ENCODE measurements at places on chromosomes 13 and 19.

GRCh38 chr19:9362905-9363304, at the start of gene ZNF177:
Gene ZNF177, plus strand, starts transcription at chr19:9363013. Its CDS starts 15,299 bp downstream, at chr19:9378312.
- H3K36me3 ChIP-seq: no peaks in the 10 kb centered on the region
- H3K27ac ChIP-seq: no peak within 1 kb of the TSS
- H3K4me3 ChIP-seq: no peak within 1 kb of the TSS
- no peak for DNase-seq

DNA sequence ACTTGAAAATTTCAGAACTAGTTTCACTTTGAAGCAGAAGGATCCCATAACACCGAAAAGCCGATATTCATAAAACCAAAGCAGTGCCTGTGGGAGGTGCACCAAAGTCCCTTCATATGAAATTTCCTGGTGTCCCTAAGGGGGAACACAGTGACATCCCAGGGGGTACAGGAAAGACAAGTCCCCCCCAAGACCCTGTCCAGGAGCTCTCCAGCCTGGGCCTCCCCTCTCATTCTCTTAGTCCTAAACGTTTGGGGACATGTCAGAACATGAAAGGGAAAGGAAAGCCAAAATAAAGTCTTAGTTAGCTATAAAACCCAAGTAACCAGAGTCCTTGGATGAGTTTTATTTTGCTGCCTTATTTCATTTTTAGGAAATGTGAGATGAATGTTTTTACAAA, 56.6 kb downstream of the MRPL57 start:
- H3K4me3 ChIP-seq: no peak overlapping the region
- no peak for DNase-seq
- no peak overlapping the region for H3K27ac ChIP-seq
- H3K36me3 ChIP-seq: no peaks in the 10 kb centered on the region

DNA sequence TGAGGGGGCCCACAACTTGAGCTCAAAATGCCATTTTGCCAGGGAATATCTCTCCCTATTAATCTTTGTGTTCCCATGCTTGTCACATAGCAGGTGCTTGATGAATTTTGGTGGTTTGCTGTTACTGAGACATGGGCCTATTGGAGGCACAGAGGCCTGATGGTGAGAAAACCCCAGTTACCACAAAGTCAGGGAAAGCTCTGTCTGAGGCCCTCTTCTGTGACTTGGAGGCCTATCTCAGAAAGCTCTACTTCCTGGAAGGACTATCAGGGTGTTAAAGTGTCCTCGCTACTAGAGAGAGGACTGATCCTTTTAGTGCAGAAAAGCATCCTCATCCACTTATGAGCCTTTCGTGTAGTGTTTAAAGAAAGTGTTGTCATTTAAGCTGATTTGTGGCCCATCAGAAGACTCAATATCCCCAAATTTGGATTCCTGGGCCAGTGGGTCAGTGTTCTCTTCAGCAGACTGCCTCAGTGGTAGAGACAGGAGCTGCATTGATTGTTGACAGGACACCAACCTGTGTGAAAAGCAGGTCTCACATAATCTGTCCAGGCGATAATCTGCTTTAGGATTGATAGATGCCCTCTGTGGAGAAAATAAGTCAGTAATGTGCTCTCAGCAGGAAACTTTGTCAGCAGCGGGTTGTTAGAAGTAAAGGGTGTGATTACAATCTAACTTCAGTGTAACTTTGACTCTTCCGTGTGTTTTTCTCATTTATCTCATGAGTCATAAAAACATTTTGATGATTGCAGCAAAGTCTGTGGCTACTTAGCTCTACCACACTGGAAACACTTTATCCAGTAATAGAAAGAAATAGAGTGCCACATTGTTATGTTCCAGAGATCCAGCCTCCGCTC, 121.0 kb downstream of the AKAP11 start:
- no peaks in the 10 kb centered on the region for H3K36me3 ChIP-seq
- no peak for DNase-seq
- no peak overlapping the region for H3K27ac ChIP-seq
- no peaks in the 10 kb centered on the region for H3K27me3 ChIP-seq

- H3K27ac ChIP-seq: no peak overlapping the region
- peak overlapping the region; percentile 70 for H3K4me3 ChIP-seq
- H3K27me3 ChIP-seq: no peaks in the 10 kb centered on the region
- no peak for DNase-seq
- no peaks in the 10 kb centered on the region for H3K4me1 ChIP-seq
- no peaks in the 10 kb centered on the region for H3K36me3 ChIP-seq
Measured at GRCh38 chr13:22915442-22916082, 265.2 kb upstream of the SGCG start.

DNA sequence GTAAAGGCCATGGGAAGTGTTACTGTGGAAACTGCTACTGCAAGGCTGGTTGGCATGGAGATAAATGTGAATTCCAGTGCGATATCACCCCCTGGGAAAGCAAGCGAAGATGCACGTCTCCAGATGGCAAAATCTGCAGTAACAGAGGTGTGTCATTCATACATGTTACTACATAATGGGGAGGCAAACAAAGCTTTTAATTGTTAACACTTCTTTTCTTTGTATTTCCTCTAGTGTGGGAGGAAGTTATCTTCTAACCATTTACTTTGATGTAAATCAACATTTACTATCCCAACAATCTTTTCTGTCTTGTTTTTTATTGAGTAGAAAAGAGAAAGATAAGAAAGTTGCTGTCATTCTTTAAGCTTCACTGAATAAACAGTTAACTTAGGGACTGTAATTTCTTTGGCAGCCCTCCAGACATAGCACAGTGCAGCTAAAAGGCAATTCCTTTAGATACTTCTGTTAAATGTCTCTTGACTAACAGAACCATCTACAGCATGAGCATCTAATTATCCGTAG, 126.9 kb downstream of the ITGBL1 start:
- H3K4me1 ChIP-seq: no peaks in the 10 kb centered on the region
- no peaks in the 10 kb centered on the region for H3K36me3 ChIP-seq
- no peak for DNase-seq
- no peaks in the 10 kb centered on the region for H3K27me3 ChIP-seq

DNA sequence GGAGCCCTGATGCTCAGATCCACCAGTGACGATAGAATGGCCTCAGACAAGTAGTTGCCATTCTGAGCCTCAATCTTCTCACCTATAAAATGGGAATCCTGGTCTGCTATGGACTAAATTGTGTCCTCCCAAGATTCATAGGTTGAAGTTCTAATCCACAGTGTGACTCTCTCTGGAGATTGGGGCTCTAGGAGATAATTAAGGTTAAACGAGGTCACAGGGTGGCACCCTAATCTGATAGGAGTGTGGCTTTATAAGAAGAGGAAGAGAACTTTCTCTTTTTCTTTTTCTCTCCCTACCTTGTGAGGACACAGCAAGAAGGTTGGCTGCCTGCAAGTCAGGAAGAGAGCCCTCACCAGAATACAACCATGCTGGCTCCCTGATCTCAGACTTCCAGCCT, 214.1 kb downstream of the KATNAL1 start:
- no peak for DNase-seq
- H3K27me3 ChIP-seq: no peaks in the 10 kb centered on the region
- no peaks in the 10 kb centered on the region for H3K4me1 ChIP-seq
- no peak overlapping the region for H3K4me3 ChIP-seq

DNA sequence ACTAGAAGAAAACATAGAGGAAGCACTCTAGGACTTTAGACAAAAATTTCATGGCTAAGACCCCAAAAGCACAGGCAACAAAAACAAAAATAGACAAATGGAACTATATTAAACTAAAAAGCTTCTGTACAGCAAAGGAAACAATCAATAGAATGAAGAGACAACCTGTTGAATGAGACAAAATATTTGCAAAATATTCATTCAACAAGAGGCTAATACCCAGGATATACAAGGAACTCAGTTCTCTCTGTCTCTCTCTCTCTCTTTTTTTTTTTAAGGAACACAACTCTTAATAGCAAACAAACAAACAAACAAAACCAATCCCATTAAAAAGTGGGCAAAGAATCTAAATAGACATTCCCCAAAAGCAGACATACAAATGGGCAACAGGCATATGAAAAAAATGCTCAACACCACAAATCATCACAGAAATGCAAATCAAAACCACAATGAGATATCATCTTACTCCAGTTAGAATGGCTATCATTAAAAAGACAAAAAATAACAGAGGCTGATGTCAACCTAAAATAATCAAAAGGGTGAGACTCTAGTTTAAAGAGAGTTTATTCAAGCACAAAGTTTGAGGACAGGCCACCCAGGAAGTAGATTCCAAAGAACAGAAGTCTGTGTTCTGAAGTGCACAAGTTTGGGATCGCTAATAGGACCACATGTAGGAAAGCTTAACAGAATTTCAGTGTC, 27.1 kb upstream of the SLC7A9 start:
- H3K27ac ChIP-seq: no peak overlapping the region
- DNase-seq: no peak
- H3K36me3 ChIP-seq: peaks cover 2% of the 10 kb centered on the region
- H3K4me1 ChIP-seq: no peaks in the 10 kb centered on the region

DNA sequence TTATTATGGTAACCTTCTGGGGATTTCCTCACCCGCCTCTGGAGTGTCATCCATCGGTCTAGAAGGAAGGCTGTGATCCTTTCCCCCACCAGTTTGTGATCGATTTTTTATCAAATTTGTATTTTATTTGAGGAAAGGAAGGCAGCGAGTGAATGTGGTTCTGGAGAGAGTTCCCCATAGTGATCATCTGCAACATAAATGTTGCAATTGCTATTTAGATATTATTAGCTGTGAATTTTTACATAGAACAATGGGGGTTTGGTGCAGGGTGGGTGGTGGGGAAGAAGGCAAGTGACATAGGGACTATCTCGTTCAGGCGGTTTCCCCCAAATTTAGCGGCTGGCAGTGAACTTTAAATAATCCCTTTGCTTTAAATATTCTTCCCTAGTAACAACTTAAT, 1.2 kb downstream of the CDK8 start:
- no peak for DNase-seq
- H3K27ac ChIP-seq: peak overlapping the region; percentile 93

- peaks cover 4% of the 10 kb centered on the region for H3K36me3 ChIP-seq
- DNase-seq: no peak
- no peaks in the 10 kb centered on the region for H3K4me1 ChIP-seq
- H3K27me3 ChIP-seq: no peaks in the 10 kb centered on the region
Measured at GRCh38 chr19:18879579-18880373, 16.2 kb downstream of the CERS1 start.

DNA sequence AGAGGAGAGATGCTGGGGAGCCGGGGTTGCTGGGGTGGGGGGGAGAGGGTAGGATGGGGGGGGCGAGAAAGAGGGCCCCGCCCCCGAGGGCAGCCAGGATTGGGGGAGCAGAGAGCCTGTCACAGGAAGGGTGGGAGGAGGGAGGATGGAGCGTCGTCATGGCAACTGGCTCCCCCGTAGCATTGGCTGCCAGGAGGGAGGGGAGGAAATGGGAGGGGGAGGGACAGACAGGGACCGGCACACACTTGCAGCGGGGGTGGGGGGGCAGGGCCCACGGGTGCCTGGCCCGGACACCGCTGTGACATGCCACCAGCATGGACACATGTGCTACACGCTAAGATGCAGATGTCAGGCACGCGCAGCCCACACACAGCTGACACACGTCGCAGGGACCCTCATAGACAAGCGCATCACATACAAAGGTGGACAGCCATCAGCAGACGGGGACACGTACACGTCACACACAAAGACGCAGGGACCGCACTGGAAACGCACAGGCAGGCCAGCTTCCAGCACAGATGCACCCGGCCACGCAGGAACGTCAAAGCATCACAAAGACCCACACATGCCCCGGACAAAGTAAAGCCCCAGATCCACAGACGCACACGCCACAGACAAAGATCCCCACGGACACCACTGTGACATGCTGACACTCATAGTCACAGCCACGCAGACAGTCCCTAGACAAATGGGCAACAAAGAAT, at the start of gene LMTK3:
Gene LMTK3, minus strand, starts transcription at position 36 of the 704 bp plus-strand sequence. CDS start 259 bp downstream, outside the sequence.
- no peak for DNase-seq
- H3K4me1 ChIP-seq: peaks cover 4% of the 10 kb centered on the region
- peaks cover 30% of the 10 kb centered on the region for H3K27me3 ChIP-seq
- no peak within 1 kb of the TSS for H3K27ac ChIP-seq

DNA sequence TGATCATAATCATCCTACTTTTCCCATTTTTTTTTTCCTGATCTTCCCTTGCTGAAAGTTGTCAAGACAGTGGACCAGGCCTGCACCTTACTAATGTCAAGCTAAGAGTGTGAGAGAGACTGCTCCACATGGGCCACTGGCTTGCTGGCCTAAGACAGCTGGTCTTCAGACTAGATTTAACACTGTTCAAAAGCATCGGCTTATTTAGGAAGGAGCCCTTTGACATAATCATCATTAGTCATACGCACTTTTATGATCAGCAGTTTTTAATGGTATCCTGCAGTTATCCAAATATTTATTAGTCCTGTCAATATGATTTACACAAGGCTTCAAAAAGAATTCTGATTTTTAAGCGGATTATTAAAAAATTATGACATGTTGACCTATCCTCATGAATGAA, 270.6 kb downstream of the DNAJC15 start:
- no peak overlapping the region for H3K27ac ChIP-seq
- no peak for DNase-seq
- H3K36me3 ChIP-seq: no peaks in the 10 kb centered on the region
- peaks cover 6% of the 10 kb centered on the region for H3K4me1 ChIP-seq

GRCh38 chr13:103514188-103514587, 448.0 kb upstream of the SLC10A2 start:
- H3K36me3 ChIP-seq: no peaks in the 10 kb centered on the region
- no peak overlapping the region for H3K4me3 ChIP-seq
- no peak for DNase-seq
- no peak overlapping the region for H3K27ac ChIP-seq
- H3K27me3 ChIP-seq: no peaks in the 10 kb centered on the region

GRCh38 chr19:43902399-43902798, 32.7 kb downstream of the ZNF45 start:
- no peaks in the 10 kb centered on the region for H3K4me1 ChIP-seq
- no peak for DNase-seq
- peak overlapping the region; percentile 59 for H3K4me3 ChIP-seq
- H3K36me3 ChIP-seq: no peaks in the 10 kb centered on the region
- no peaks in the 10 kb centered on the region for H3K27me3 ChIP-seq
- H3K27ac ChIP-seq: no peak overlapping the region

DNA sequence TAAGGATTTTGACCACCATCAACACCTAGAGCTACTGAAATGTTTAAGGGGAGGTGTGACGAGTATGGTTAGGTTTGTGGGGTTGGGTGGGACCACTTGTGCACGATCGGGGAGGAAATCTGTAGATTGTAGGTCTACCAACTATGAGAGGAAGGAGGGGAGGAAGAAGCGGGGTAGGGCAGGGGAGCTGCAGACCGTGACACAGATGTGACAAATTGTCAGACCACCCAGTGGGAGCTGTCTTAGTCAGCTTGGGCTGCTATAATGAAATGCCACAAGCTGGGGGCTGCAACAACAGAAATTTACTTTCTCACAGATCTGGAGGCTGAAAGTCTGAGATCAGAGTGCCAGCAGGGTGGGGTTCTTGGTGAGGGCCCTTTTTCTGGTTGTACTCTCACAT, 62.2 kb upstream of the ARGLU1 start:
- no peaks in the 10 kb centered on the region for H3K4me1 ChIP-seq
- no peak overlapping the region for H3K27ac ChIP-seq
- no peak for DNase-seq
- no peaks in the 10 kb centered on the region for H3K27me3 ChIP-seq
- no peaks in the 10 kb centered on the region for H3K36me3 ChIP-seq

- peaks cover 9% of the 10 kb centered on the region for H3K4me1 ChIP-seq
- no peaks in the 10 kb centered on the region for H3K27me3 ChIP-seq
- H3K36me3 ChIP-seq: no peaks in the 10 kb centered on the region
- H3K4me3 ChIP-seq: no peak overlapping the region
Measured at GRCh38 chr13:76708138-76708688, 178.0 kb downstream of the KCTD12 start.

Data from gastrocnemius medialis (tissue), 4 donors.